ENCODE measurements at places on chromosomes 12 and 14.

- DNase-seq, result no peak
Measured at GRCh38 chr12:24600551-24600950, 348.4 kb downstream of the BCAT1 start.

GRCh38 chr14:79502136-79502750, 709.1 kb downstream of the DIO2 start:
- no peak for DNase-seq

DNA sequence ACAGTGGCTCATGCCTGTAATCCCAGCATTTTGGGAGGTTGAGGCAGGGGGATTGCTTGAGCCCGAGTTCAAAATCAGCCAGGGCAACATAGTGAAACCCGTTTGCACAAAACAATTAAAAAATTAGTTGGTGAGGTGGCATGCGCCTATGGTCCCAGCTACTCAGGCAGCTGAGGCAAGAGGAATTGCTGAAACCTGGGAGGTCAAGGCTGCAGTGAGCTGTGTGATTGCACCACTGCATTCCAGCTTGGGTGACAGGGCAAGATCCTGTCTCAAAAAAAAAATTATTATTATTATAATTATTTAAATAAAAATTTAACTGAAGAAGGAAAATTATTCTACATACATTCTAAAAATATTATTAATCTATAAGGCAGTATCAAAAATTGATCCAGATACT, 164.1 kb downstream of the ITPR2 start:
- no peak for DNase-seq

DNA sequence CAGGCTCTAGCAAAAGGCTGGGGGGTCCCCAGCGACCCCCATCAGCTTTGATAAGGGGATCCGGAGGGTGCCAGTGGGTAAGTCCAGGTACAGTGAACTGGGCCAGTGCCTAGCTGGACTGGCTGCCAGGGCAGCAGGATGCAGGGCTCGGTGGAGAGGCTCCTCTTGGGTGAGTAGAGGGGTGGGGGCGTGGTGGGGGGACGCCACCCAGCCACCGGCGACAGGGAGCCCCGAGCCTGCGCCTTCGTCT, 171 bp downstream of the RAPGEF3 start:
- no peak for DNase-seq

GRCh38 chr12:9864913-9865675, 4.1 kb downstream of the CLEC2B start:
- no peak for DNase-seq

- DNase-seq, result no peak
Measured at GRCh38 chr14:70753518-70753953, 55.8 kb downstream of the MAP3K9 start.

Measured in stimulated activated CD8-positive, alpha-beta memory T cell treated with anti-CD3 and anti-CD28 coated beads, Interleukin-2, amount 100 ng/mL, for 48 hours (primary cell).